ENCODE measurements at places on chromosomes 5 and 9.

DNA sequence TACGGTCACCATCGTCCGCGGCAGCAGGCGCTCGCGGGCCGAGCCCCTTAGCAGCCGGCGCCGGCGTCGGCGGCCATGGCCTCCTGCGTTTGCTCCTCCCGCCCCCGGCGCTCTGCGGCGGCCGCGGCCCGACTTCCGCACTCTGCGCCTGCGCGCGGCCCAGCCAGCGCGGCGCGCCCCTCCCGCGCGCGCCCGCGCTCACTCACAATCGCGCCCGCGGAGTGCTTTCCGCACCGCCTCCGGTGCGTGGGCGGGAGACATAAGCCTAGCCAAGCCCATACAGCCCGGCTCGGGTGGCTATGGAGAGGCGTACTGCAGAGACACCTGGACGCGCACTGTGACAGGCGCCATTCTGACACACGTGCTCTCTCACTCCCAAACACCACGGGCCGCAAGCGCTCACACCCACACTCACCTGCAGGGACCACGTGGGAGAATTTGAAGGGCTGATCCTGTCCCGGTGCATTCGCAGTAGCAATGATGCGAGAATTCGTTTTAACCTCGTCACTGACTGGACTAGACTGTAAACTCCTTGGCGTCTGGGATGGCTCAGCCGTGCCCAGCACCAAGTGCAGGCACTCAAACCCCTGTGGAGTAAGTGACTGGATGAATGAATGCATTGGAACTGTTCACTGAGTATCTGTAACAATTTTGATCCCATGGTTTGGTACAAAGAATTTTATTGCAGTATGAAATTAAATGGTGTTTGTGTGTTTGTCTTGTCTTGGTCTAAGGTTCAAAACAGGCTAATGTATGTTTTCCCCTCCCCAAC lies at the start of gene RNF145:
TSS of gene RNF145 (minus strand) at position 116 of the 772 bp plus-strand sequence. CDS start 5,936 bp downstream, outside the sequence.
- peak; percentile 87 for DNase-seq

DNA sequence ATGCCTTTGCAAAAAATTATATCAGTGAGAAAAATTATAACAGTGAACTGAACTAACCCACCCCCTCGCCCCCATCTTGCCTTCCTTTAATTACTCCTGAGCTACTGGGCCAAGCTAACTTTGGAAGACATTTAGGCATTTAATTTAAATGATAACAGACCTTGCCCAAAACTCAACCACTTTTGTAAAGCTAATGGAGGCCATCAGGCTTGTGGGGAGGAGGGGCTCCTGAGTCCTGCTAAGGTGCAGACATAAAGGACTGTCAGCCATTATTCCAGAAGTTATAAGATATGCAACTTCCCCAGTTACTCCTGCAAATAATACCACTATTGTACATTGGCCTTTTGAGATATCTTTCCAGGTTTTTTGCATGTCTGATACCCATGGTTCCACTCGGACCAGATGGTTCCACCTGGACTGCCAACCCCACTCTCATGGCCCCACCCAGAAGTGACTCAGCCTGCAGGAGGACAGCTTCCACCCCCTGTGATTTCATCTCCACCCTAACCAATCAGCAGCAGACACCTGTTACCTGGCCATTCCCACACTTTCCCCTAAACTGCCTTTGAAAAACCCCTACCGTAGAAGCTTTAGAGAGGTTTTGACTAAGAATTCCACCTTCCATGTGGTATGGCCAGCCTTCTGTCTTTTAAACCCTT lies 805.4 kb upstream of the CDH6 start:
- DNase-seq = no peak

DNA sequence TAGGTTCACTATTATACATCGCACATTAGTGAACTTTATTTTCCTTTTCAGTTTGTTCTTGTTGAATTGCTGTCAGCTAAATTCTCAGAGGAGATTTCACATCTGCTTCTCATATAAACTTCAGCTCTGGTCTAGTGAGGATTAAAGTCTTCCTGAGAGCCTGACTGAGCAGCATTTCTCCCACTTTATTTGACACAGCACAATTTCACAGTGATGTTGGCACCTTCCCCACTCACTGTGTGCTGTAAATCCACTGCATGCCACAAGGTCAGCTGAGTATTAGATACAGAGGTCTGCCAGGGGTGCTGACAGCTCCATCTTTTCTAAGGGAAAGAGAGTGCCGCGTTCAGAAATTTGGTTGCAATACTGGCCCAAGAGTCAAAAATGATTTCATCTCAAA lies 567.4 kb downstream of the PRR16 start:
- DNase-seq = no peak

GRCh38 chr5:78504704-78505677 lies 143.6 kb downstream of the LHFPL2 start:
- peak; percentile 65 for DNase-seq

GRCh38 chr5:72472031-72472430 lies 35.2 kb downstream of the ZNF366 start:
- DNase-seq = no peak

DNA sequence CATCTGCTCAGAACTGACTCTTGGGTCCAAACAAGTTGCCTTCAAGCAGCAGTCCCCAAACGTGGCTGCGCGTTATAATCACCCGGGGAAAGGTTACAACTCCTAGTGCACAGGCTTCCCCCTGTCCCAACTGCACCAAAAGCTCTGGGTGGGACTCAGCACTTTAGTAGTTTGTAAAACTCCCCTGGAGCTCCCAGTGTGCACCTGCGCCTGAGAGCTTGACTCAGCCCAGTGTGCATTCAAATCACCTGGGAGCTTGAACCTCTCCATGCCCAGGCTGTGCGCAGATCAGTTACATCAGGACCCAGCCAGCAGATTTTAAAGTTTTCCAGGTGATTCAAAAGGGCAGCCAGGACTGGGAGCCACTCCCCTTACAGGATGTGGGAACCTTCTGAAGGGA lies 151.4 kb downstream of the COL23A1 start:
- DNase-seq = no peak

GRCh38 chr5:68545636-68546295 lies 330.2 kb downstream of the PIK3R1 start:
- DNase-seq = no peak

- DNase-seq = no peak
These were observed 3.1 kb upstream of the FREM1 start for GRCh38 chr9:14913366-14913765.

- no peak for DNase-seq
These were observed 140.7 kb upstream of the SPRY4 start for GRCh38 chr5:142465476-142465875.

- DNase-seq = no peak
These were observed 4.2 kb downstream of the SLC1A3 start for GRCh38 chr5:36610621-36611020.

- DNase-seq = peak; percentile 58
These were observed 6.3 kb downstream of the CRHBP start for GRCh38 chr5:76958991-76959767.

- DNase-seq = no peak
These were observed 258.4 kb downstream of the FER start for GRCh38 chr5:109006129-109006528.

GRCh38 chr9:82993856-82994605 lies 68.9 kb downstream of the RASEF start:
- DNase-seq = no peak

DNA sequence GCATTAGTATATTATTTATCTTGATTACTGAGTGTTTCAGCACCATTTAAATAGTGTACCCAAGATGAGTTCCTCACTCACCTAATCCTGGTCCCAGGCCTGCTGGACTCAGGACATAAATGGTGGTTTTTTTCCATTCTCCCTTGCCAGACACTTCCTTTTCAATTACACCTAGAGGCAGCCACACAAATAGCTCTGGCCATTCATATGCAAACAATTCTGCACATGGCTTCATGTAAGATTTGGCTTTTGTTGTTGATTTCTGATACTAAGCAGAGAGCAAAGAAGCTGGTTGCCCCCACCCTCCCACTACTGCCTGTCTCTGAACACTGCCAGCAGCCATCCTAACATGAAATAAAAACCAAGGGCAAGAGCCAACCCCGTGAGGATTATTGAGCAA lies 180.4 kb downstream of the SEMA5A start:
- DNase-seq = no peak

- DNase-seq = no peak
These were observed 234.2 kb upstream of the ADAMTS16 start for GRCh38 chr5:4905674-4906520.

GRCh38 chr9:132800038-132800648 lies 77.9 kb downstream of the AK8 start:
- DNase-seq = peak; percentile 79

All from RKO (cell line).